ENCODE measurements at places on chromosomes 12 and 14.

- DNase-seq: no peak
These were observed 4.0 kb upstream of the YEATS4 start for GRCh38 chr12:69355363-69356028.

DNA sequence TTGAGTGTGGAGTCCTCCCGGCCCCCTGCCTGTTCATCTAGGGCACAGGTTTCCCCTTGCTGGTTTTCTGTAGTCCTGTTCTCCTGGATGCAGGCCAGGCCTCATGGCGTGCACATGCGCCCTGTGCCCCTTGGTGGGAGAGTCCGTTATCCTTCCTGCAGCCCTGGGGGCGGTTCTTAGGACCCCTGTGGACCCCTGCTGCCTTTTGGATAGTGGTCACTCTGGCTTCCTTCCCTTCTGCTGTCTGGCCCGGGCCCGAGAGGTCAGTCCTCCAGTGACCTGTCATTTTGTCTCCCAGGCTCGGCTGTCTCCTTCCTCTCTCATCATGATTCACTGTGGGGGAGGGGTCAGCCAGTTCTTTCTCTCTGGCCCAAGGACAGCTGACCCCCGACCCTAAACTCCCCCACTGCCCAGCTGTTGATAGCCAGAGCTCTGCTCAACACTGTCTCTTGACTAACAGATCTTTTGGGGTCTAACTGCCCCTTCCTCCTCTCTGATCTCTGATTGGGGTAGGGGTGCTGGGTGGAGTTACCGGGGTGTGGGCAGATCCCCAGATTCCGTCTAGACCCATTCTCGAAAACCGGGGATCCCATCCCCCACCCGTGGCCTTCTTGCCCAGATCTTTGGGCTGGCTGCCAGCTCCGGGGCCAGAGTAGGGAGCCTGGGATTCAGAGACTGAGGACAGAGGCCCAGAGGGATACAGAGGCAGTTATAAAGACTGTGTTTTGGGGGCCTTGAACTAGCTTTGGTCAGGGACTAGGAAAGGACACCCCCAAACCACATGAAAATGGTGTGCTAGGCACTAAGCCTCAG is 7.0 kb downstream of the CCND2 start:
- no peak for DNase-seq

GRCh38 chr12:105076098-105076497 is 8.2 kb downstream of the ALDH1L2 start:
- no peak for DNase-seq

- peak; percentile 46 for DNase-seq
These were observed 44.2 kb downstream of the TTC8 start for GRCh38 chr14:88868558-88869159.

DNA sequence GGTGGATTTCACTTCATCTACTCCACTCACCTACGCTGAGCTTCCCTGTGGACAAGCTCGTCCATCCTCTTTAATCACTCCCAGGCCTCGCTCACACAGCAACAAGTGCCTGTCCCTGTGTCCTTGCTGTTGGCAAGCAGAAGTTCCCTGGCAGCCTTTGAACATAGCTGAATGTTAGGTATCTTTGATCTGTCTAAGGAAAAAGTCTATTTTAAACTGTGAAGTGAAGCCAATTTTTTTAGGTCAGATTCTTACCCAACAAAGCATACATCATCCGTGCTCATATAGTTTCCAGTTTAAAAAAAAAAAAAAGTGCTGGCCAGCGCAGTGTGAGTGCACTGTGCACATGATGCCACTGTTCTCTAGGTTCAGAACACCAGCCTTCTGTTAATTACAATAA is 36.3 kb downstream of the PPP2R5C start:
- no peak for DNase-seq

DNA sequence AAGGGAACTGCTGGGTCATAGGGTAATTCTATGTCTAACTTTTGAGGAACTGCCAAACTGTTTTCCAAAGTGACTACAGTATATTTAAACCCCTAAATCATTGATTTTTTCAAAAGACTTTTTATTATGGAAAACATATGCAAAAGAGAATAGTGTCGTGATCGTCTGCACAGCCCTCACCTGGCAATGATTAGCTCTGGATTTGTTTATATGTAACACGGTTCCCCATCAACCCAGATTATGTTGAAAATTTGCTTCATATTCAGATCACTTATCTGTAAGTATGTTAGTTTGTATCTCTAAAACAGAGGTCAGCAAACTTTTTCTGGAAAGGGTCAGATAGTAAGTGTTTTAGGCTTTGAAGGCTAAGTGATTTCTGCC is 52.7 kb downstream of the CCDC92 start:
- no peak for DNase-seq

- no peak for DNase-seq
These were observed 653.6 kb downstream of the MED13L start for GRCh38 chr12:115623764-115624334.

GRCh38 chr12:13203034-13203922 is 6.8 kb downstream of the EMP1 start:
- no peak for DNase-seq

GRCh38 chr14:101588990-101589389 is 27.7 kb downstream of the DIO3 start:
- DNase-seq: no peak

DNA sequence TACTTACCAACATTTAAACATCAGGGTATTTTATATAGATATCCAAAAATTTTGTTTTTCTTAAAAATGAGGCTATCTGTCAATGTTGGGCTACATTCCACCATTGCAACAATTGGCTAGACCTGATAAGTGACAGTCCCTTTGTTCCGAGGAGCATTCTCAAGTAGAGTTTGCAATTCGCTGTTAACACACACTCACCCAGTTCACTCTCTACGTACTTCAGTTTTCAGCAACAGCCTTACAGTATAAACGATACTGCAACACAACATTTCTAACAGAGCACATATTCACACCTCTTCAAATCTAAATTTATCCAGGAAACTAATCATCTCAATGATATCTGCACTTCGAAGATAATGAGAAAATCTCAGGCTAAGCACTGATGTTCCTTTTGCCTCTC is 393.5 kb downstream of the NAV3 start:
- no peak for DNase-seq

GRCh38 chr14:65025818-65026217 is 39.1 kb downstream of the FNTB start:
- DNase-seq: no peak

- DNase-seq: no peak
These were observed 12.4 kb downstream of the ATF7 start for GRCh38 chr12:53613821-53614220.

GRCh38 chr12:52356031-52356761 is 11.1 kb downstream of the KRT85 start:
- DNase-seq: no peak

DNA sequence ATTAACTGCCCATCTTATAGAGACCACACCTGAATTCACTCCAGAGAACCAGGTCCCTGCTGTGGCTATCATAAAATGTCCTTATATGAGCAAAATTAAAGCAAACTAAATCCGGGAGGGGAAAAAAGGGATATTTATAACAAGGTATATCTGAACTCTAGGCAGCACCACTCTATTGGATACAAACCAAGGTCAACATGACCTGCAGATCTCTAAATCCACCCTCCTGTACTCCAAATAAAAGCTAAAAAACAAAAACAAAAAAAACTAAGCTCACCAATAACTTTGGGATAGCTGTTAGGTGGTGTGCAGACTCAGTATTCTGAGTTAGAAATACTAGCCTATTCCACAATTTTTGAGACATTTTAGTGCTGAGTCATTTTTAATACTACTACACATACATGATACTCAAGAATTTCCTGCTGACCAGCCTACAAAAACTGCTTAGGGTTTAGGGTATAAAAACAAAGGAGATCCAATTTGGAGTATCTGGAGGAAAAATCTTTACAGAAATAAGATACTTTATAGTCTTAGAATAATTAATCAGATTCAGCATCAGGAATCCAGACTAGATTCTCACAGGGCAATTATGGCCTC is 46.6 kb upstream of the LTBP2 start:
- DNase-seq: no peak

DNA sequence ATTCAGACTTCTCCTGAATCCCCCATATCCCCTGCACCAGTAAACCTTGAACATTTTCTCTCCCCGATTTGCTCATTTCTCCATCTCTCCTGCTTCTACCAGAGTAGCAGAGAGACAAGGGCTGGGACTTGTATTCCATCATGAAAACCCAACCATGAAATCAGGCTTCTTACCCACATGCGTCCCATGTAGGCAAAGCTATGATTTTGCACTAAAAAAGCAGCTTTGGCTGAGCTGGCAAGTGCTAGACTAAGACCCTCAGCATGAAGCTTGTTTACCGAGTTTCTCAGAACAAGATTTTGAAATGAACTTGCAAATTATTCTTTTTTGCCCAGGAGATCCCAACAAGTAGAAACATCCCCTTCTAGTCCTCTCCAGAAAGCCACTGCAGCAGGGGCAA is 80.3 kb upstream of the RFLNA start:
- DNase-seq: no peak

- no peak for DNase-seq
These were observed 323.8 kb downstream of the RAD51B start for GRCh38 chr14:68143341-68143841.

DNA sequence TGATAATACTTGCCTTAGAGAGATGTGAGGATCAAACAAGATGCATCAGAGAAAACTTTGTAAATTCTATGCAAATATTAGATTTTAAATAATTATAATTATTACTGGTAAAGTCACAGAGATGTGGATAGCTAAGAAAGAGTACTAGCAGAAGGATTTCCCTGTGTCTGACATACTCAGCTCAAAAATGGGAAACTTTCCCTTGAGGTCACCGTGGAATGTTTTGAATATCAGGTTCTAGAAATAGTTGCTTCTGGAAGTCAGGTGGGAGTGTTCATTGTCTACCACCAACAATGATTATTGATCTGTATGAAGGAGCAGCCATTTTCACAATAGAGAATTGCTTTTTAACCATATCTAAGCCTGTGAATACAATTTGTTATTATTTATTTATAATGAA is 71.7 kb downstream of the FLRT2 start:
- DNase-seq: no peak

DNA sequence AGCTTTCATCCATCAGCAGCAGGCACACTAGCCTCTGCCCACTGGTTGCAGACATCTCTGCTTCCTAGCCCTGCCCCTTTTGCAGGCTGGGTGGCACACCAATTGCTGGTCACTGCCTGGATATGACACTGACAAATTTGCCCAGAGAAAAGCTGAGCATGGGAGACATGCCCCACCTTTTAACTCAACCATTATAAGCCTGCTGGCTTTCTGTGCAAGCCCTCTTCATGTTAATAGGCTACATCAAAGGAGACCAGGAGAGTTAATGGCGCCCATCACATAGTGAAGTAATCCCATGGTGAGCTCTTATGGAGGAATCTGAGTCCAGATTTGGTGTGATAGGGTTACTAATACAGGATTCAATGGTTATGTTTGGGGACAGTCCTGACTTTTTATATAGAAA is 139.2 kb downstream of the KICS2 start:
- DNase-seq: no peak

GRCh38 chr12:5295996-5296395 is 135.9 kb upstream of the NTF3 start:
- no peak for DNase-seq

DNA sequence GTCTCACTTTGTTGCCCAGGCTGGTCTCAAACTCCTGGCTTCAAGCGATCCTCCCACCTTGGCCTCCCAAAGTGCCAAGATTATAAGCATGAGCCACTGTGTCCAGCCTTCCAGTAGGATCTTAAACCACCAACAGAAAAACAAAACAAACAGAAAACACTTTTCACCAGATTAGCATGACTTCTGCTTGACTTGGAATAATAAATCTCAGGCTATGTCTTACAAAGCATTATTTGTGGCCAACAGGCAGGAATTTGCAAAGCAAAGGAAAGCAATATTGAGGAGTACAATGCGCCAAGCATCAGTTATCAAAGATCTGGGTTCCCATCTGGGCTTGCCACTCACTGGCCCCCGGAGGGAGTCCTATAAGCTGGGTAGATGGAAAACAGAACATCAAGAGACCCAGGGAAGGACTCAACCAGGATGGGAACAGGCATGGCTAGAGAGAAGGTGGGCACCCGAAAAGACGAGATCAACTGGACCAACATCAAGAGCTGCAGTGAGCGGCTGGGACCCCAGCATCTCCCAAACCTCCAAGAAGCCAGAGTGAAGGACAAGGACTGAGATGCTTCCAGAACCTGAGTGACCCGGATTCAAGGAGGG is 101.2 kb downstream of the TMEM30B start:
- no peak for DNase-seq

DNA sequence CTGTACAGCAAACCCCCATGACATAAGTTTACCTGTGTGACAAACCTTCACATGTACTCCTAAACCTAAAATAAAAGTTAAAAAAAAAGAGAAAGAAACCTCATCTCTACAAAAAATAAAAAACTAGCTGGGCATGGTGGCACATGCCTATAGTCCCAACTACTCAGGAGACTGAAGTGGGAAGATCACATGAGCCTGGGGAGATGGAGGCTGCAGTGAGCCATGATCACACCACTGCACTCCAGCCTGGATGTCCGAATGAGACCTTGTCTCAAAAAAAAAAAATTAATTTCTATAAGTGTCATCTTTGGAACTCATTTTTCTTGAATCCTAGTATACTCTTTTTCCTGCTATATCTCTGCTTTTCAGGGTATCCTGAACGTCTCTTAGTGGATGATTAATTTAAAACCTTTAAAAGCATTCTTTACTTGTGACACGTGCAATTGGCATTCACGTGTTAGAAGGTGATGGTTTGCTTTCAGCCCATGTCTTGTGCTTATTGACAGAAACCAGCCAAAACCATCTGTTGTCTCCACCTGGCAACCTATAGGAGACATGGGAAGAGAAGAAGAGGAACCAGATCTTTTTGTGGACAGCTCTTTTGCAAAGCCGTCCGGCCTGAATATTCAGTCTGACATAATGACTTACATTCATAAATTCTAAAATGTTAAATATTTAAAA is 30.6 kb upstream of the PPFIBP1 start:
- DNase-seq: no peak

- DNase-seq: no peak
These were observed 262.1 kb upstream of the FBXO33 start for GRCh38 chr14:39694341-39694740.

GRCh38 chr12:112191840-112192321 is 66.5 kb downstream of the TRAFD1 start:
- no peak for DNase-seq

- DNase-seq: no peak
These were observed 1.9 kb downstream of the TOGARAM1 start for GRCh38 chr14:44963775-44964380.
